ENCODE measurements at places on chromosomes 12 and 14.

DNA sequence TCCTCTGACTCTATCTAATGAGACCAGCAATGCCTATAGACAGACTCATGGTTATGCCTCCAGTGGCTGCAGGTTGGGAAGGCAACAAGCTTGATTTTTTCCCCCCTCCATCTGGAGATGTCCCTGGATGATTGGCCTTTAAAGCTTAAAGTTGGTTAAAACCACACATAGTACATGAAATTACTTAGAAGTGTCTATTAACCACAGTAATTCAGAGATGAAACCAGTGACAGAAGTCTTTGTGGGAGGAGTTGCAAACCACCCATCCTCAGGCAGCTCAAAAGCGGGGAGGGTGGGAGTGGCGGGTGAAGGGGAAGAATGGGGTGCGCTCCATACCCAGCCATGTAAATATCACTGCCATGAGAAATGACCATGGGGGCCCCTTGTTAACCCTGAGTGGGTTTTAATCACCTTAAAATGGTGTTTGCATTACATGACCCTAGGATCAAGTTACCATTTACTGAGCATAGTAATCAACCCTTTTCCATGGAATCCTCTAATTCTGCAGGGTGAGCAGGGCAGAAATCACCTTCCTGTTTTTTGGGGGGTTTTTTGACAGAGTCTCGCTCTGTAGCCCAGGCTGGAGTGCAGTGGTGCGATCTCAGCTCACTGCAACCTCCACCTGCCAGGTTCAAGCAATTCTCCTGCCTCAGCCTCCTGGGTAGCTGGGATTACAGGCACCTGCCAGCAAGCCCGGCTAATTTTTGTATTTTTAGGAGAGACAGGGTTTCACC lies 133.5 kb downstream of the FOXN3 start:
- DNase-seq, result no peak

DNA sequence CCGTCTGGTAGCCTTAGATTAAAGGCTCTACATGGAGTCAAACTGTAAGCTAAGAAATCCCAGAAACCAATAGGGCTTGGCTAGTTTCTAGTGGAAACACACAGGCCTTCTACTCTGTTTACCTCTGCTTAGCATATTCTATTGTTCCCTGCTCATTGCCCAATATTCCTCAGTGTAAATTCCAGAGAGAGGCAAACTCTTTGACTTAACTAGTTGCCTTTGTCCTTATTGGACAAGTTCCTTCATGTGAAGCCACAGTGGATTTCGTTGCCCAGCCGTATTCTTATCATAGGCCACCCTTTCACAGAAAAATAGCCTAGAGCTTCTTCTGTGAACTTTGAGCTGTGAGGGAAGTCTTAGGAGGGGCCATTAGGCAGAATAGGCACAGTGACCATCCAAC lies 186.1 kb downstream of the PLCZ1 start:
- DNase-seq, result no peak

- DNase-seq, result no peak
Measured at GRCh38 chr14:26128931-26129671, 468.7 kb downstream of the NOVA1 start.

DNA sequence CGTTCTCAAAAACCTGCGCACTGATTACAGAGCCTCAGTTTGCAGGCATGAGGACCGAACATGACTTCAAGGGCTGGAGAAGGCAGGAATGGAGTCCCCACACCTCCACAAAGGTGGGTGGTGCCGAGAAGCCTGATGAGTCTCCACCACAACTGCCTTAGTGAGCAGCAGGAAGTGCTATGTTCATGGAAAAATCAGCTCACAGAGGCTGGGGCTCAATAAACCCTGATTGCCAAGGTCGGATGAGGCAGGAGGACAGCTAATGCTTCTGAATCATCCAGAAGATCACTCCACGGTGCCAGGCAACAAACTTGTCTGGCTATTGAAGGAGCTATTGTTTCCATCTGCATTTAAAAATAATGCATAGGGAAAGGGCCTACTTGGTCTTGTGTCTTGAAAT lies 31.1 kb downstream of the APPL2 start:
- no peak for DNase-seq

- no peak for DNase-seq
Measured at GRCh38 chr14:54483846-54484245, 4.9 kb downstream of the GMFB start.

GRCh38 chr12:120711411-120711810 lies 1.2 kb downstream of the UNC119B start:
- no peak for DNase-seq

DNA sequence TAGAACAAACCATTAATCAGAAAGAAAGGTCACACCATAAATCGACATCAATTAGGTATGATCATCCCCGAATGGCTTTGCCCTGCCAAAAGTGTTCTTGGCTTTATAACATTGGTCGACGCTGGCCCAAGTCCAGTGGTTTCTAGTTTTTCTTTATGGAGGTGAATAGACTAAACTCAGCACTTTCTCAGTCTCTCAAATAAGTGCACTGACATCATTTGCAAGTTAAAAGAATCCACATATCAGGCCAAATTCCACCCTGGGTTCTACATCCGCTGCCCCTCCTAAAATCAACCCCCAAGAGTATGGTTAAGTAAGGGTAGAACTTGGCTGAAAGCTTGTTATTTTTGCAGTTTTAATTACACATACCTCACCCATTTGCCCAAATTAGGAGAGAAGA lies 314.3 kb downstream of the C12orf75 start:
- DNase-seq, result no peak

- DNase-seq, result no peak
Measured at GRCh38 chr14:99258876-99259726, 12.9 kb downstream of the BCL11B start.

GRCh38 chr14:22822571-22823098 lies 7.1 kb upstream of the MRPL52 start:
- DNase-seq, result peak; percentile 26

GRCh38 chr12:59890896-59891579 lies 295.2 kb downstream of the SLC16A7 start:
- no peak for DNase-seq

- DNase-seq, result no peak
Measured at GRCh38 chr14:22748631-22749068, 17.8 kb upstream of the OXA1L start.

DNA sequence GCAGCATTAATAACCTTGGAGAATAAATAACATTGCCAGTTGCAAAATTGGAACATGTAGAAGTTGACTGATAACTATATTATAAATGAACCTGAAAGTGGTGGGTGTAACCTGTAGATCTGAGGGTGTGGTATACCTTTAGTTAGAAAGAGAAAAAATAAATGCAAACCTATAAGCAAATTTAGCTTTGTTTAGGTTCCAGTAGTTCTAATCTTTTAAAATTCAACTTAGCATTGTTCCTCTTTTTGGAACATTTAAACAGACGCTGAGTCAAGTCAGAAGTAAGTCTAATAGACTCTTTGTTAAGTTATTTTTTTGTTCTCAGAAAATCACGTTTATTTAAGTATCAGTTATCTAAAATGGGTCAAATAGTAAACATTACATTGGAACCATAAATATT lies 120.0 kb downstream of the DNAI7 start:
- no peak for DNase-seq

GRCh38 chr12:44976246-44976645 lies 74.7 kb downstream of the DBX2 start:
- no peak for DNase-seq

GRCh38 chr12:81043979-81044740 lies 33.7 kb upstream of the ACSS3 start:
- DNase-seq, result no peak

DNA sequence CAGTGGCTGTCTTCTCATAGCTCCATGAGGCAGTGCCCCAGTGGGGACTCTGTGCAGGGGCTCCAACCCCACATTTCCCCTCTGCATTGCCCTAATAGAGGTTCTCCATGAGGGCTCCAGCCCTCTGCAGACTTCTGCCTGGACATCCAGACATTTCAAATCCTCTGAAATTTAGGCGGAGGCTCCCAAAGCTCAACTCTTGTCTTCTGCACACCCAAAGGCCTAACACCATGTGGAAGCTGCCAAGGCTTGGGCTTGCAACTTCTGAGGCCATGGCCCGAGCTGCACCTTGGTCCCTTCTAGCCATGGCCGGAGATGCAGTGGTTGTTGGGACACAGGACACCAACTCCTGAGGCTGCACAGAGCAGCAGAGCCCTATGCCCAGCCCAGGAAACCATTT lies 20.5 kb upstream of the PPP2R5C start:
- DNase-seq, result no peak

GRCh38 chr14:73785336-73785833 lies 66.2 kb upstream of the PTGR2 start:
- no peak for DNase-seq

DNA sequence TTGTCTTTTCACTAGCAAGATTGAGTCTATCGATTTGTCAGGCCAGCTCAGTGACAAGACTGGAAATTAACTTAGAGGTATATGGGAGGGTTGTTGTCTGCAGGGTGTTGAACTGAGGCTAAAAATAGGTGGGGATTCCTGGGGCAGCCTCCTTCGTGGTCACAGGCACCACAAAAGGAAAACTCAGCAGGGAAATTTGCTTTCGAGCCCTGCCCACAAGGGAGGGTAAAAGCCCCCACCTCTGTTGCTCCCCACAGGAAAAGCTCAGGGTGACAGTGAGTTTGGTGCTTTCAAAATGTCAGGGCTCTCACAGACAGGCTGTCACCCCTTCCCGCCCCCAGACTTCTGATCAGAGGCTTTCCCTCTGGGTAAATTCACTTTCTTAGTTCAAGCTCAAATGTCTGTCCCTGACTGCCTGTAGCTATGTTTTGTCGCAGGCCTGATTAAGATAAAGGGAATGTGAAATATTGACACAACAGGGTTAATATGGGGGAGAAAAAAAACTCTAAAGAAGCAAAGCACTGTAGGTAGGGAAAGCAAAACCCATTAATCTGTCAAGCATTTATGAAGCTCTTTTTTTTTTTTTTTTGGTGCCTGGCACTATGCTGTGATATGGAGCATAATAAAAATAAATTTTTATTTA lies 11.7 kb upstream of the NFKBIA start:
- DNase-seq, result no peak

- no peak for DNase-seq
Measured at GRCh38 chr12:87157791-87158190, 871.4 kb downstream of the C12orf50 start.

DNA sequence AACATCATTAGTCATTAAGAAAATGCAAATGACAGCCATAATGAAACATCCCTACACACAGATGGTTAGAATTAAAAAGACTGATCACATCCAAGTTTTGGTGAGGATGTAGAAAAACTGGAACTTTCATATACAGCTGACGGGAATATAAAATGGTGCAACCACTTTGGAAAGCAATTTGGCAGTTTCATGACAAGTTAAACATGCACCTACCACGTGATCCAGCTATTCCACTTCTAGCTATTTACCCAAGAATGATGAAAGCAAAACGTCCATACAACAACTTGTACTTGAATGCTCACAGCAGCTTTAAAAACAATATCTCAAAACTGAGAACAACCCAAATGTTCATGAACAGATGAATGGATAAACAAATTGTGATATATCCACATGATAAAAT lies 77.9 kb upstream of the AVPR1A start:
- DNase-seq, result no peak

GRCh38 chr12:120367233-120367923 lies 1.6 kb downstream of the MSI1 start:
- DNase-seq, result no peak

DNA sequence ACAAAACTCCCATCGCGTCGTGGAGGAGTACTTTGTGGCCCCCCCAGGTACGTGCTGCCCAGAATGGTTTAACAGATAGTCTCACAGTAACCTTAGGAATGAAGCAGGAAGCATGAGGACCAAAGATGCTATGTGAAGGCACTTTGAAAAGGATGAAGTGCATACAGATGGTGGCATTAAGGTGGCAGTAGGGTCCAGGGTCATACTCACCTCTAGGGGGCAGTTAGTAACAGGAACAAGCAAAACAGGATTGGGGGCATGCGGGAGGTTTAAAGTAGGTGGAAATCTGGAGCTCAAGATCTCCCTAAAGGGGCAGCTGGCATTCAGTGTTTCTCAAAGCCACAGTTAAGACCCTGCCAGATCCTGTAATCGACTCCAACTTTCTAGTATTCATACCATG lies 10.9 kb downstream of the GATC start:
- DNase-seq, result no peak

DNA sequence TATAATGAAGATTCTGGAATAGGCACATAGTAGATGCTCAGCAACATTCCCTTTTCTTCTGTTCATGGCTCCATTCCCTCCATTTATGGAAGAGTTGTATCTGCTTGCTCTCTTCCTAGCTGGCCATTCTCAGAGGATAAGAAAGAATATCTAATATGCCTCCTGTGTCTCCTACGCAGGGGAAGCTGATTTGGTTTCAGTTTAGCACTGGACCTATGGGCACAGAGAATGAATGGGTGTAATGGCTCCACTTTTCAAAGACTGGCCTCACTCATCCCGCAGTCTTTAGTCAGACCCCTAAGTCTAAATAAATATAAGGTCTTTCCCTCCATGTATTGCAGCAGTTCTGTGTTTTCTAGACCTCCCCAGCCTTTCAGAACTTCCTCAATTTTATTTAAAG lies 2.0 kb downstream of the PKP2 start:
- no peak for DNase-seq

DNA sequence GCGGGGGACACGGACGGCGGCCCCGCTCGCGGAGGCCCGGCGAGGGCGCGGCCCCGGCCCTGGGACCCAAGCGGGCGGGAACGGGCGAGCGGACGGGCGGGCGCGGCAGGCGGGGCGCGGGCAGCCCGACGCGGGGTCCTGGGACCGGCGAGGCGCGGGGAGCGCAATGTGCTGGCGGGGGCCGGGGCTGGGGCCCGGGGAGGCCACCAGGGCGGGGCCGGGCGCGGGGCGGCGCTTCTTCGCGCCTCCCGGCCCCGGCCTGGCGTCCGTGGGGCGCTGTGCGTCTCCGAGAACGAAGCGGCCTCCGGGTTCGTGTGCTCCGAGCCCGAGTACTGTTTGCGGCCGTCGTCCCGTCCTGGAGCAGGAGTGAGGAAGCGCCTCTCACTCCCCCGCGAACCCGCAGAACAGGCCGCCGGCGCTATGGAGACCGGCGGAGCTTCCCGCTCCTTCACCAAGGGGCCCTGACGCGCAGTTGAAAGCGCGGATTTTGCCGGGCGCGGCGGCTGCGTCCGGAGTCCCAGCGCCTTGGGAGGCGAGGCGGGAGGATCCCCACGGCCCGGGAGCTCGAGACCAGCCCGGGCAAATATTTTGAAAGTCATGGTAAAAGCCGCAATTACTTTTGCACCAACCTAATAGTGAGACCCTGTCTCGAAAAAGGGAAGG lies 420 bp upstream of the ANKLE2 start:
- DNase-seq, result peak; percentile 33

Measured in caudate nucleus (tissue), 63 donors.